ENCODE measurements at places on chromosomes 1 and 21.

DNA sequence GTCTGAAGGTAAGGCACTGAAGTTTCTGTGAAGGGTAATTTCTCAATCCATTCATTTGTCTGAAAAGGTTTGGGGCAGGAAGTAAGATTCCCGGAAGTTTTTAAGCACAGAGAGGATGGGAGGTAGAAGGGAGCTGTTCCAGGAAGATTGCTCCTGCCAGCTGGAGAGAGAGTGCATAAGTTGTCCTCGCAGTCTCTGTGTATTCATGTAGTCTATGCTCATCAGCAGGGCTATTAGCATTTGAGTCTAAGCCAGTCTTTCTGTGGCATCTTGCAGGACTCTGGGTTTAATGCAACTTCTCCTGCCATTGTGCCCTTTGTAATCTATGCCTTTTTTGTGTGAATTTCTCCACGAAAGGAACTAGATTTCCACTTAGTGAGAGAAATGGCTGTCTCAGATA is 140.8 kb upstream of the FGGY start:
- DNase-seq, result no peak

DNA sequence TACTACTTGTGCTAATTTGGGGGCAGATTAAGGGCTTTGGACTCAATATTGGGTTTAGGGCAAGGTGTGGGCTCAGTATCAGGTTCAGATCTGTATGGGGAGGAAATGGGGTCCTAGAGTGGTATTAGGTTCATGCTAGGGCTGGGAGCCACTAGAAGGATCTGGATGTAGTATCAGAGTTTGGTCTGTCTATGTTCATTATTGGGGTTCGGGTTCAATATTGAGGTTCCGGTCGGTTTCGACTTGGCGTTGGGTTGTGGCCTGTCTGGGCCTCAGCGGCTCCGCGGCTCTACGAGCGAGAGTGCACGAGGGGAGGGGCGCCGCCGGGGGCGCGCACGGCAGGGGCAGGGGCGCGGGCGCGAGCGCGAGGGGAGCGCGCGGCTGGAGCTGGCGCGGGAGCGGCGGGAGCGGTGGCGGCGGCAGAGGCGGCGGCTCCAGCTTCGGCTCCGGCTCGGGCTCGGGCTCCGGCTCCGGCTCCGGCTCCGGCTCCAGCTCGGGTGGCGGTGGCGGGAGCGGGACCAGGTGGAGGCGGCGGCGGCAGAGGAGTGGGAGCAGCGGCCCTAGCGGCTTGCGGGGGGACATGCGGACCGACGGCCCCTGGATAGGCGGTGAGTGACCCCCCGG is at the start of gene PTPRF:
TSS of gene PTPRF (plus strand) at position 401 of the 624 bp plus-strand sequence. CDS start 14,193 bp downstream, outside the sequence.
- DNase-seq, result peak; percentile 75

DNA sequence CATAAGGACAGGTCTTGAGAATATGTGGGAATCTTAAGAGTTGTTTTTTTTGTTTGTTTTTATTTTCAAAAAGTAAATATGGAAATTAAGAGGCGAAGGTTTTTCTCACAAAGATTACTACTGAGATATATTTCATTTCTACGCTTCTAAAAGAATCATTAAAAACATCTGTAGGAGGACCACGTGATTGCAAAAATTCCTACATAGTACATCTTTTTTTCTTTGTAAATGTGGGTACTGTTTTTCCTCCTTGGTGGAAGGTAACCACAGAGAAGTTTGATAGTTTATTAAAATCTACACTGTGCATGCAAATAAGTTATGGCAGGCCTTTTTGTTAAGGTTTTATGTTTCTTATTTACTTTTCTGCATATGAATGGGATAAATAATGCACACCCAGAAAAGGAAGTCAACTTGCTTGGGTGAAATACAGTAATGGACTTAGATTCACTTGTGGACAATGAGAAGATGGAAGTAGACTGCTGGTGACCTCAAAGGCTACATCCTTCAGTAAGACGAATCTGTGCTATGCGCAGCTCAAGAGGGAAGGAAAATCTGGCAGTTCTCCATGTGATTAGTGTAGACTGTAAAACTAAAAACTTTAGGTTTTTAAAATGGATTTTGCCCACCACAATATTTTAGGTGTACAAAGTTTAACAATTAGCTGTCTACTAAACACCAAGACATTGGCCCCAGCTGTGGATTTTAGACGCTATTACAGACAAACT is 2.0 kb downstream of the AK5 start:
- no peak for DNase-seq

- DNase-seq, result no peak
These were observed 50.2 kb upstream of the KIF1B start for GRCh38 chr1:10160173-10160572.

DNA sequence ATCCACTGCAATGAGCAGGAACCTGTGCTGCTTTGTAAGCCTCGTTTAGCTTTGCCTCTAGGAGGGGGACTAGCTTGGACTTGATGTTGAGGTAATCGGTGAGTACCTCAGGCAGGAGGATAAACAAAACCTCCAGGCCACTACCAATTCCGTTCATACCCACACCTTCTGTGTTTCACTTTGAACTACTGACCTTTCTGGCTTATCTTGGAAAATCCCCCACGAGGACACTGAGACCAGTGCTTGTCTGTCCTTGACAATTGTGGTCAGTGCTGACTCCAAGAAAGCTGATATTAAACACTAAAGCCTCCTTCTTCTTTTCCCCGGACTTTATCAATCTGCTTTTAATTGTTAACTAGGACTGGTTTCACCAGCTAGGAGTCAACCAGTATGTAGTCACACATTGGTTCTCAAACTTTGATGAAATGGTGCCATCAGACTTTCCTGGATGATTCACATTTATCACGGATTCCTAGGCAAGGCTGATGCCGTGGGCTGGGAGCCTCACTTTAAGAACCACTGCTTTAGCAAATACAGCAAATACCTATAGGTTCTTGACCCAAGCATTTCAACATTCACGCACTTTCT is 52.7 kb downstream of the TGFB2 start:
- peak; percentile 97 for DNase-seq

- no peak for DNase-seq
These were observed 17.5 kb downstream of the RNF2 start for GRCh38 chr1:185062710-185063370.

DNA sequence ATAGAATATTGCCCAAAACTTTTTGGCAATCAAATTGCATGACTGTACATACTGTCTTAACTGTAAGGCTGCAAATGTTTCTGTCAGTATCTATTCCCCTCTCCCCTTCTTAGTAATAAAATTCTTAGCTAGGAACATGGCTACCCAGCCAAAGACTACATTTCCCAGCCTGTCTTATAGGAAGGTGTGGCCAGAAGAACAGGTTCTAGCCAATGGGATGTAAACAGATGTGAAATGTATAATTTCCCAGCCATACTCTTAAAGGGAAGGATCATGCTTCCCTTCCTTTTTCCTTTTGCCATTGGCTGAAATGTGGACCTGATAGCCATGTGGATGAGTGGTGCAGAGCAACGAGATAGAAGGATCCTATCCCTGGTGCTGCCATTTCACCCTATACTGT is 7.0 kb upstream of the HIVEP3 start:
- no peak for DNase-seq

- no peak for DNase-seq
These were observed 18.9 kb downstream of the GPR137B start for GRCh38 chr1:236161230-236161629.

DNA sequence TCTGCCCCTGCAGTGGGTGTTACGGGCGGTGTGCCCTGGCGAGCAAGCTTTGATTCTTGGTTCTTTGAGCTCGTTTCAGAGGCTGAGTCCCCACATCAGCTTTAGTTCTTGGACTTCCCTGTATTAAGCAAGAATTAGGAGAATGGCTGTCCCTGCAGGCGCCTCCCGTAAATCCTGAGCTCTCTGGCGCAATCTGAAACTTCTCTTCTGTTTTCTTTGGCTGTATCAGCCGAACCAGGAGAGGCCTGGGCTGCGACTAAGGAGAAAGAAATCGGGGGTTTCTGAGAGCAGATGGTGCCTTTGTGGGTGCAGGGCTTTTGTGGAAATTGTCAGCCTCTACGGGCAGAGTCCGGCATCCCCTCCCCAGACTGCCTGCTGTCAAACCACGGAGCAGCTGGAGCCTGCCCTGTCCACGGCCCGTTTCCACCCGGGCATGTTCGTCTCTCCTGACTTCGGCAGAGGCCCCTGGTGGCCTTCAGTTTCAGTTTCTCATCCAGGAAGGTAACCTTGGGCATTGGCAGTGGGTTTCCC is 17.9 kb downstream of the CSTB start:
- DNase-seq, result no peak

DNA sequence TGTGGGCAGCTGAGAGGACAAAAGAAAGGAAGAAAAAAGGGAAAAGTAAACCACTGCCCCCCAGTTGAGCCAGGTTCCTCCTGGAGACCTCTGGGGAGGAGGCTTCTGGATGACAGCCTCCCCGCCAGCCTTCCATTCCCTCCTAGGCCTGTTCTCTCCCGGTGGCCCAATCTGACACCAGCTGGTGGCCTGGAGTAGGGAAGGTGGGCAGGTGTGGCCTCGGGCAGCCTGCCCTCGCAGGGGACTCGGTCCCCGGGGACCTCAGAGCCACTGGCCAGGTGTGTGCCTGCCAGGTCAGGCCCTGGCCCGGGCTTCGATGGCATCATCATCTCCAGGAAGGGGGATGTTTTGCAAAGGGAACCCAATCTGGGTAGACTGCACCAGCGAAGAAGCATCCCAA is 159.0 kb downstream of the CASZ1 start:
- DNase-seq, result no peak

DNA sequence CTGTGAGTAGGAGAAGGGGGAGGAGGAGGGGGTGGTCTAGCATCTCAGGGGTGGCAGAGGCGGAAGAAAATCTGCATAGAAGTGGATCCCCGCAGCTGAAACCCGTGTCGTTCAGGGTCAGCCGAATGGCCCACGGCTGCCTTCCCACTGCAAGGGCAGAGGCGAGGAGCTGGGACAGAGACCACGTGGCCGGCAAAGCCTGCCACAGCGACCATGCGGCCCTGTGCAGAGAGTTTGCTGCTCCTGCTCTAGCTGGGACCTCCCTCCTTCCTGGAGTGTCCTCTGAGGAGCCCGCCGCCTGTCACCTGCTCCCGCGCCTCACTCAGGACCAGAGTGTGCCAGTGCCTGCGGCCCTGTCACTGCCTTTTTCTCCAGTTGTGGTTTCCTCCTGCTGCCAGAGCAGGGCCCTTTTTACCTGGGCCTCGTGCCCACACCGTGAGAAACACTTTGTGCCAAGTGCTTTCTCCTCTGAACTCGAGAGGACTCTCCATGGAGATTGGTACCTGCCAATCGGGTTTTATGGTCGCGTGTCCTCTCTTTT is 5.4 kb upstream of the TRPM2 start:
- no peak for DNase-seq

- DNase-seq, result no peak
These were observed 41.8 kb downstream of the MACO1 start for GRCh38 chr1:25472471-25472870.

DNA sequence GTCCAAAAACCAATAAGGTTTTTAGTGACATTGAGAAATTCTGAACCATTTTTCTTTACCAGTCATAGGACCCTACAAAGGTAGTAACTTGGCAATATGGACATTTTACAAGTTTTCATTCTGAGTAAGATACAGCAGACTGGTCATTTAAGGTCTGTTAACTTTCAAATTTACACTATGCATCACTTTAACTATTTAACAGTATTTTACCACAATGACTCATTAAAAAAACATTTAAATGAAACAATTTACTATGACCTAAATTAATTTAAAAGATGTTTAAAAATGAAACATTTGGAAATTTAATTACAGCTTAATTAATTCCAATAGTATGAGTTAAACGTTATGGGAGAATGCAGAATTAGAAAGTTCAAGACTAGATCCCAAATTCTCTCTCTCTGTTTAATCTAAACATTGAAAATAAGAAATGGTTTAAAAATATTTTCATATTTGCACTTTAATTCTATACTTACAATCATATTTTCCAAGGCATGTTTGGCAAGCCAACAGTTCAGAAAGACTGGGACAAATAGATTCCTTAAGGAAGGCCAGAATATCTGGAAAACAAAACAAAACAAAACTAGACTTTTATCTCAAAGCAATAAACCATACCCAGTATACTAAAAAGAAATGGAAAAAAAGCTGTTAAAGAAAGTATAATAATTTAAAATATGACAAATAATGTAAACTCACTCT is 140.9 kb downstream of the KCNT2 start:
- peak; percentile 68 for DNase-seq

DNA sequence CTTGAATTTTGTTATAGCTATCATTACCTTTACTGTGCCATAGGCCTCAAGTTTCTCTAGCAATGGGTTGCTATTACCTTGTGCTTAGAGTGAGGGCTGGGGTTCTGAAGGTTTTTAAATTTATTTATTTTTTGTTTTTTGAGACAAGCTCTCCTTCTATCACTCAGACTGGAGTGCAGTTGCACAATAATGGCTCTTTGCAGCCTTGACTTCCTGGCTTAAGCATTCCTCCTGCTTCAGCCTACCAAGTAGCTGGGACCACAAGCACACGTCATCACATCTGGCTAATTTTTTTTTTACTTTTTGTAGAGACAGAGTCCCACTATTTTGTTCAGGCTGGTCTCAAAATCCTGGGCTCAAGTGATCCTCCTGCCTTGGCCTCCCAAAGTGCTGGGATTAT is 41.5 kb downstream of the SNX27 start:
- peak; percentile 6 for DNase-seq

- DNase-seq, result no peak
These were observed 180.6 kb downstream of the PLA2G4A start for GRCh38 chr1:187009320-187009719.

DNA sequence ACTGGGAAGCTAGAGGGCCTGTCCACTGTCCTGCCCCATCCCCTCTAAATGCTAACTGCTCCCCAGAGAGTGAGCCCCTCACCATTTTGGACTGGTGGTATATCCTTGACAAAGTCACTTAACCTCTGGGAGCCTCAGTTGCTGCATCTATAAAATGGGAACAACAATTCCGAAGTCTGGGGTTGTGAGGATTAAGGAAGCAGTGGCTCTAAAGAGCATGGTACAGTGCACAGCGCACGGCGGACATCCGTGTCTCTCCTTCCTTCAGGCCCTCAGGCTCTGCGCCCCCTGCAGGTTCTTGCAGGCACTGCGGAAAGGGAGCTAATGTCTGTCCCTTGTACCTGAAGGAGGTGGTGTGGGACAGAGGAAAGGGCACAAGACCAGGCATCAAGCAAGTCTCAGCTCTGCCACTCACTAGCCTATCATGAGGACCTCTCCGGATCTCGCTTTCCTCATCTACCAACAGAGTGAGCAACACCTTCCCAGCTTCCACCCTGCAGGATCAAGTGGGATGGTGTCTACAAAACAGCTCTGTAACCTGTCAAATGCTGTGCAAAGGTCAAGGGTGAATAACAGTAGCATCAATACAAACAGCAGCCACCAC is 20.1 kb downstream of the ECE1 start:
- DNase-seq, result peak; percentile 65

GRCh38 chr1:31696242-31696641 is 7.6 kb downstream of the COL16A1 start:
- DNase-seq, result peak; percentile 42

GRCh38 chr1:29444081-29444715 is 207.9 kb downstream of the PTPRU start:
- no peak for DNase-seq

DNA sequence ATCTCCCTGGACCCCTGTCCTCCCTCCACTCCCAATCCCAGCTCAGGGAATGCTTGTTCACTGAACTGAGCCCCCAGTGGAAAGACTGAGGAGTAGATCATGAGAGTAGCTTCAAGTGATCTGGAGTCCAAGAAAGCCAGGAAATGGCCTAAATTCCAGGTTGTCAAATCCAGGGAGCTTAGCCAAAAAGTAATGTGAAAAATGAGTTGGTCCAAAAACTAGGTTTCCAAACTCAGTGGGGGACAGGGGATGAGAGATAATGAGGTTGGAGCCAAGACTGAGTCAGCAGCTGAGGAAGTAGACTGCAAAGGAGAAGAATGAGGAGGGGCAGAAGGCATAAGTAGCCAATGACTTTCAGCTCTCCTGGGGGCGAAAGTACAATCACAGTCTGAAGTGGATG is 284.1 kb upstream of the BEND5 start:
- DNase-seq, result peak; percentile 90
